ENCODE measurements at places on chromosomes 1 and 21.

- DNase-seq = no peak
These were observed 24.3 kb upstream of the CLSTN1 start for GRCh38 chr1:9848022-9848421.

- no peak for DNase-seq
These were observed 177.1 kb upstream of the RAB4A start for GRCh38 chr1:229093609-229094336.

GRCh38 chr1:5765483-5765882 is 226.7 kb downstream of the NPHP4 start:
- no peak for DNase-seq

GRCh38 chr1:229065613-229066012 is 205.3 kb upstream of the RAB4A start:
- DNase-seq = no peak

DNA sequence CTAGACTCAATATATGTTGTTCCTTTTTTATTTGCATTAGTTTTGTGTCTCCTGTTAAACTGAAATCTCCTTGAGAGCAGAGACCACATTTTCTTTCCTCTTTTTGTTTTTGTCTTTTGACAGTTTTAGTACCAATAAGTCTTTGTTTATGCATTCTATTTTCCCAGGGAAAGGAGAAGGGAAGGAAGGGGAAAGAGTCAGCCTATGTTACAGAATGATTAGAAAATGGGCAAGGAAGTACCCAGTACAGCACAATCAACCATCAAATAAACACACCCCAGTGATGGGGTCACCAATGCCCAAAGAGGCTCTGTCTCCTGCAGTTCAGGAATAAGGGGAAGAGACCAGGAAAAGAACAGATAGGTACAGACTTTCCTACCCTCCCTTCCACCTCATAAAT is 10.1 kb downstream of the ZBTB37 start:
- no peak for DNase-seq

- DNase-seq = no peak
These were observed 49.8 kb downstream of the KIRREL1 start for GRCh38 chr1:158043232-158043631.

GRCh38 chr1:4802024-4802423 is 147.6 kb downstream of the AJAP1 start:
- no peak for DNase-seq

DNA sequence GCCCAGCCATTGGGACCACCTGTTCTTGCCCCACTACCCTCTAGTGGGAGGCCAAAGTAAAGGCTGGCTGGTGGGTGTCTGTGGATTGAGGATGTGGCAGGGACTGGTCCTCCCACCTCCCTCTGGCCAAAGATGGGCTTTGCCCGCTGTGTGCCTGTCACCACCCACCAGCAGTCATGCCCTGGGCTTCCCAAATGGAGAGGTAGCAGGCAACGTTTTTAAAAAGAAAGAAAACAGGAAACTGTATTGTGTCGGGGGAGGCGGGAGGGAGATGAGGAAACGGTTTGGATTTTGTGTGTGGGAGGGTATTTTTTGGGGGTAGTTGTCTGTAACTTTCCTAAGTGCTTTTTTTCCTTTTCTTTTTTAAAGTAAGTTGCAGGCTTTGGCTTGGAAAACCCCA is 30.1 kb downstream of the SZRD1 start:
- no peak for DNase-seq

Measured in CD4-positive, alpha-beta T cell treated with Interleukin-21 for 1 hour (primary cell).